ENCODE measurements at places on chromosomes 1 and 21. TPM values are rescaled to one million over a fixed set of nuclear protein-coding genes. Genes with fewer than 3 reads are reported as not detected.

DNA sequence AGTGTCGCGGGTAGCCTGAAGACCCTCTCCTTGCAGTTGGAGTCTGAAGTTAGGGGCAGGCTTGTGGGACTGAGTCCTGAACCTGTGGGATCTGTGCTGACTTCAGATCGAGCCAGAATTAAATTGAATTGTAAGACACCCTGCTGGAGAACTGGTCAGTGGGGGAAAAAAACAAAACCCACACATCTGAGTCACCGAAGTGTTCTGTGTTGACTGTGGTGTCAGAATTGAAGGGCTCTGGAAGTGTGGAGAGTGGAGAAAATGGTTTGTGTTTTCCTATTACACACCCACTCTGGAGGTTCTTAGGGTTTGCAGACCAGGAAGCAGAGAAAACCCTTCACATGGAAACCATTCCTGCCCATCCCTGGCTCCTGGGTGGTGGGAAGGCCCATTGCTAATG lies 209.5 kb upstream of the GALNT2 start:
- DNase-seq = no peak

- DNase-seq = no peak
Observed at GRCh38 chr1:247924868-247925267, at the start of gene OR2AJ1. TSS of gene OR2AJ1 (plus strand) at chr1:247924889. CDS start at chr1:247933769, 8,880 bp downstream.

Gene FNDC5
- 1.4 TPM for total RNA-seq

DNA sequence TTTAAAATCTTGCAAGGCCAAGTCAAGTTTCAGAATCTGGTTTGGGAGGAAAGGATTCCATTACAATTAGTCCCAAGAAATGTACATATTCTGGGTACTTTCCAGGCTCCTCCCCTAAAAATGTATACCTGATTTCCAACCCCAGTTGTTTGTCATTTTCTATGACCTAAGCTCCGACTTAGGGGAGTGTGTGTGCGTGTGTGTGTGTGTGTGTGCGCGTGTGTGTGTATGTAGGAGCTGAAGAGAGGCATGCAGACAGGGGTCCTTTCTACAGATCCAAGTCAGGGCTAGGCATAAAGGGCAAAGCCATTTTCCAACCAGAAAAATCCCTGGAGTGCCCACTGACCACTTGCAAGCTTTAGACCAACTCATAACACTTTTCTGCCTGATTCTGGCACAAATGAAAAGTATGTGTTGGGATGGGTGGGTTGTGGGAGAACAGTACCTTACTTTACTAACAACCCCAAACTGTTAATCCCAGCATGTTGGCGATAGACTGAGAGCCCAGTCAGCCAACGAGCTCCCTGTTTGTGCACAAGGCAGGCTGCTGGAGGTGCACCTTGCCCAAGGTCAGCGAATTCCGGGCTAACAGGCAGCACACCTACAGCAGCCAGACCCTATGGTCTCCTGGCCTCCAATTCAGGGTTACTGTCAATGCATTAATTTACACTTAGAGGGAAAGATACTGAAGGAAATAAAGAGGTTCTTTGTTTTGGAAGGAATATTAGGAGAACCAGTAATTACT lies 1.7 kb downstream of the TRABD2B start:
- DNase-seq = no peak

Gene LRRC3
- total RNA-seq = 0.91 TPM

- DNase-seq = no peak
Observed at GRCh38 chr1:25568834-25569596, 25.6 kb downstream of the LDLRAP1 start.

Gene GBP6
- total RNA-seq = not detected

GRCh38 chr1:41240781-41241353 lies 1.2 kb downstream of the SCMH1 start:
- no peak for DNase-seq

GRCh38 chr1:2583871-2584351 lies 2.7 kb upstream of the PRXL2B start:
- no peak for DNase-seq

Gene APH1A
- 145 TPM for total RNA-seq

GRCh38 chr1:230747890-230748800 lies 957 bp downstream of the CAPN9 start:
- no peak for DNase-seq

GRCh38 chr1:248225537-248225936 lies 5.7 kb upstream of the OR2M4 start:
- DNase-seq = no peak

GRCh38 chr1:53476579-53476978 lies 17.4 kb downstream of the DMRTB1 start:
- no peak for DNase-seq

Gene ETV3L
- total RNA-seq = 0.29 TPM

GRCh38 chr21:33149181-33149580 lies 79.2 kb downstream of the OLIG1 start:
- DNase-seq = no peak

All from activated B cell treated with CpG ODN at 0.5 μM for 24 hours (primary cell).